Daoy (cell line): ENCODE measurements at places on chromosomes 1 and 21. TPM values are rescaled to one million over a fixed set of nuclear protein-coding genes. Genes with fewer than 3 reads are reported as not detected.

GRCh38 chr1:27348861-27349783 lies 7.3 kb downstream of the SYTL1 start:
- peak; percentile 78 for DNase-seq

GRCh38 chr1:3943123-3943431 lies 43.0 kb upstream of the C1orf174 start:
- no peak for DNase-seq

- no peak for DNase-seq
These were observed 25.6 kb downstream of the CSTB start for GRCh38 chr21:43750339-43751033.

- no peak for DNase-seq
These were observed 95.3 kb upstream of the GADD45A start for GRCh38 chr1:67589519-67590233.

GRCh38 chr1:69433073-69433472 lies 134.6 kb upstream of the LRRC7 start:
- no peak for DNase-seq

DNA sequence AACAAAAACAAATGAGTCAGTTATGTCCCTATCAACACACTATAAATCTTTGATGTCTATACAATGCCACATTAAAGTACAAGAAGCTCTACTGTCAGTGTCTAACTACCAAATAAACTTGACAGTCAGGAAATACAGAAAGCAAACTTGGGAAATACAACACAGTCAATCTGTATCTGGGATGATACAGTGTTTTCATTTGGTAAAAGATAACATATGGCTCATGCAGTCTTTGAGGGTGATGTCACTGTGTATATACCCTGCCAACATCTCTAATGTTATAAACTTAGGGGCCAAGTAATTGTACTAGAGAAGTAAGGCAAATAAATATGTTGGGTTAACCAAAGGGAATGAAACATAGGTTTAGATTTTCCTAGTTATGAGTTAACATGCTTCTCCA lies 552.5 kb upstream of the ADAMTS5 start:
- DNase-seq = peak; percentile 68

GRCh38 chr1:44842862-44843655 lies at the start of gene PTCH2:
PTCH2 (minus strand) TSS chr1:44843253; CDS start chr1:44842932, 321 bp downstream.
- DNase-seq = peak; percentile 80

DNA sequence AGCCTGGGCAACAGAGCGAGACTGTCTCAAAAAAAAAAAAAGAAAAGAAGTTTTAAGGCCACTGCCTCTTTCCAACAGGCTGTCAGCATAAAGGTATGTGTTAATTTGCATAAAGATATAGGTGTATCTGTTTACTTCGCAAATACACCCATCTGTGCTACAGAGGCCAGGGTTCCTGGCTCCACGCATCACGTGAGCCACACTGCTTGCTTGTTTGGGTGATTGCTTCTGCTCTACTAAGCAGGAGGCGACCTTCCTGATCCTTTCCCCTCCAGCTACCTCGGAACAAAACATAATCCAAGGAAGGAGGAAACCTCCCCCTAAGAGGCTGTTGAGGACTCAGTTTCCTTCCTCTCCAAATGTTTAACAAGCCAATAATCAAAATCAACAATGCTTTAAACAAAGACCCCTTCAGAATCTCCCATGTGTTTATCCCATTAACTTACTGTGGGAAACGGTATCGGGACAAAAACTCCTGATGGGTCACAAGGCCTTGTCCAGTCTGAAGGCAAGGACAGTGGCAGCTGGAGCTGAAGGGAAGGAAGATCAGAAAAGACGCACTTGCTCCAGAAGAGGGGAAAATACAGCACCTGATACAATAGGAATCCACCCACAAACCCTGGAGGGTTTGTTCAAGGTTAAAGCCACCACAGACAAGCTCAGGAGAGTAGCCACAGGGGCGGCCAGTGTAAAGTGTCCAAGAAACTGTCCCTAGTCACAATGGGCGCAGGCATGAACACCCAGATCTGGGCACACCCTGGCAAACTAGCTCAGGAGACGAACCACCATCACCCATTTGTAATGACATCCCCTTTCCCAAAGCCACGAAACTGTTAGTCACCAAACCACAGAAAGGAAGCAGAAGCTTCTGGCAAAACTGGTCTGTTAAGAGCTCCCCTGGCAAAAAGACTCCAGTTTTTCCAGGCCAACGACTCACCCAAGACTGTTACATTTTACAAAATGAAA lies 17.2 kb downstream of the CTNNBIP1 start:
- peak; percentile 90 for DNase-seq

GRCh38 chr1:40133312-40133665 lies 27.9 kb upstream of the RLF start:
- no peak for DNase-seq

DNA sequence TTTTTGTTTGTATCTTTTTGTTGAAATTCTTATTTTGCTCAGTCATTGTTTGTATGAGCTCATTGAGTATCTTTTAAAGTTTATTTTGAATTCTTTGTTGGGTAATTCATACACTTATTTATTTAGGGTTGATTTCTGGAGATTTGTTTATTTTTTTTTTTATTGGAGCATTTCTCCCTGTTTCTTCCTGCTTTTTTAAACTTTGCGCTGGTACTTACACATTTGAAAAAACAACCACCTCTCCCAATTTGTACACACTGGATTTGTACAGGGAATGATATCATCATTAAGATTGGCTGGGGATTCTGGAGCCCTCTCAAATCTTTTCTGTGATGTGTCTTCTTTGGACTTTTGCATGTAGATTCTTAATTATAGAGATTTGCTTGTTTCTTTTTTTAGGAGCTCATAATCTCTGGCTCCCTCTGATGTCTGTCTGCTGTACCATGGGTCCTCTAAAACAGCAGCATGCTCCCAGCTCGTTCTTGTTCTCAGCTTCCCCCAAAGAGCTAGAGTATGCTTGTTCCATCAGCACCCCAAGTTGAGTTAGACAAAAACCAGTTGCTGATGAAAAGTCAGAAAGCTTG lies 310.7 kb downstream of the DUSP10 start:
- no peak for DNase-seq

- no peak for DNase-seq
These were observed 35.1 kb downstream of the DIRAS3 start for GRCh38 chr1:68015369-68015768.

GRCh38 chr1:192958871-192959270 lies 100.3 kb downstream of the UCHL5 start:
- DNase-seq = no peak

GRCh38 chr1:40853885-40854170 lies 8.3 kb downstream of the CITED4 start:
- DNase-seq = no peak

DNA sequence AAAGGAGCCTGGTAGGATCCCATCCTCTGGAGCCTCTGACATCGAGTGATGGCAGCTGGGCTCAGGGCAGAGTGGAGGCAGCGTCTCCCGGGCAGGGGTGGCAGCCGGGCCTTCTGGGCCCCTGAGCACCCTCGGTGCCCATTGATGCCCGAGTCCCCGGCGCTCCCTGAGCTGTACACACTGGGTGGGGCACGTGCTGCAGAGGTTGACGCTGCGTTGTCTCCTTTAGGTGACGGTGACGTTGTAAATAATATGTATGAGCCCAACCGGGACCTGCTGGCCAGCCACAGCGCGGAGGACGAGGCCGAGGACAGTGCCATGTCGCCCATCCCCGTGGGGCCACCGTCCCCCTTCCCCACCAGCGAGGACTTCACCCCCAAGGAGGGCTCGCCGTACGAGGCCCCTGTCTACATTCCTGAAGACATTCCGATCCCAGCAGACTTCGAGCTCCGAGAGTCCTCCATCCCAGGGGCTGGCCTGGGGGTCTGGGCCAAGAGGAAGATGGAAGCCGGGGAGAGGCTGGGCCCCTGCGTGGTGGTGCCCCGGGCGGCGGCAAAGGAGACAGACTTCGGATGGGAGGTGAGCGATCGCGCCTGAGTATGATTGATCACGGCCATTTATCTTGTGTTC lies 117.0 kb downstream of the PRDM16 start:
- DNase-seq = no peak

DNA sequence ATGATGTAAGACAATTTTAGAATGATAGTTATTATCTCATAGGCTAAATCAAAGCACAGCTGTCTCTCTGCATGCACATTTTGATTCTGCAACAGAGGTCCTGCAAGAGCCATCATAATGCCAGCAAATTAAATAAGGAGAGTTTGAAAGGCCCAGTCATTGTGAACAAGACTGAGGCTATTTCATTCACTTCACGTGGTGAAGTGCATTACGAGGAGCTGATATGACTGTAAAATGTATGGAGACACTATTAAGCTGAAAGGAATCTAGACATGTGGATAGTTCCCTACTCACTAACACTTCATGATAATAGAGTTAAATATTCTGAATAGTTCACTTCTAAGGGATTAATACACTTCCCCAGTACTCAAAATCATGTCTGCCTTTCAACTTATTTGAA lies 299.0 kb downstream of the SMYD3 start:
- no peak for DNase-seq

DNA sequence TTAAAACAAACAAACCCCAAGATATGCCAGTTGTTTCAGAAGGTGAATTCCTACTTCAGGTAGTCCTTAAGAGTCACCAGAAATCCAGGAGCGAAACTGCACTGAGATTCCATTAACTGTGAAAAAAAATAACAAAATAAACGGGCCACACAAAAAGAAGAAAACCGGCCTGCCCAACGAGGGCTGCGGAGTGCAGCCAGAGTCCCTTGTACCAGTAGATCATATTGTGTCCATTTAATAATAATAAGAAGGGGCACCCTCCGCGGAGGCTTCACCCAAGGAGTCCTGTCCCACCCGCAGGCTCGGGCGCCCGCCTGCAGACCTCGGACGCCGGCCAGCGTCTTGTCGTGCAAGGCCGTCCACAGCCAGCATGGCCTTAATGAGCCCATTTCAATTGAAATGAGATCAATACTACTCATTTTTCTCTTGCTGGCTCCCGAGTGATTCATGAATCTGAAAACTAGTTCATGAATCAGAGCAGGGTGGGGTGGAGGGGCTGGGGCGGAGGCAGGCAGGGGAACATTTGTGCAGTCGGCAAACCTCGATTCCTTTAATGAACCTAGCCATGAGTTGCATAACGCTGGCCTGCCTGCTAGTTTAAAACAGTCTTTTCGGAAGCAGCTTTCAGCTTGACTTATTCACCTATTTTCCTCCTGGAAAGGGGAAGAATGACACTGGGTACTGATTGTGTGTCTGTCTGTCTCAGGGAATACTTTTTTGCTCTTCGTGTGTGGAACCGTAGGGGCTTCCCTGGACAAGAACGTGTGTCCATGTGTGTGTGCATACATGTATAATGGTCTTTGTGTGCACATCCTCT lies 113.1 kb upstream of the IRF2BP2 start:
- DNase-seq = peak; percentile 89

GRCh38 chr1:18279351-18280074 lies 171.9 kb downstream of the IGSF21 start:
- DNase-seq = no peak

- no peak for DNase-seq
These were observed 576.5 kb upstream of the ADGRL2 start for GRCh38 chr1:81224222-81224621.

- DNase-seq = peak; percentile 41
These were observed 64.2 kb downstream of the ETS2 start for GRCh38 chr21:38869946-38870345.

DNA sequence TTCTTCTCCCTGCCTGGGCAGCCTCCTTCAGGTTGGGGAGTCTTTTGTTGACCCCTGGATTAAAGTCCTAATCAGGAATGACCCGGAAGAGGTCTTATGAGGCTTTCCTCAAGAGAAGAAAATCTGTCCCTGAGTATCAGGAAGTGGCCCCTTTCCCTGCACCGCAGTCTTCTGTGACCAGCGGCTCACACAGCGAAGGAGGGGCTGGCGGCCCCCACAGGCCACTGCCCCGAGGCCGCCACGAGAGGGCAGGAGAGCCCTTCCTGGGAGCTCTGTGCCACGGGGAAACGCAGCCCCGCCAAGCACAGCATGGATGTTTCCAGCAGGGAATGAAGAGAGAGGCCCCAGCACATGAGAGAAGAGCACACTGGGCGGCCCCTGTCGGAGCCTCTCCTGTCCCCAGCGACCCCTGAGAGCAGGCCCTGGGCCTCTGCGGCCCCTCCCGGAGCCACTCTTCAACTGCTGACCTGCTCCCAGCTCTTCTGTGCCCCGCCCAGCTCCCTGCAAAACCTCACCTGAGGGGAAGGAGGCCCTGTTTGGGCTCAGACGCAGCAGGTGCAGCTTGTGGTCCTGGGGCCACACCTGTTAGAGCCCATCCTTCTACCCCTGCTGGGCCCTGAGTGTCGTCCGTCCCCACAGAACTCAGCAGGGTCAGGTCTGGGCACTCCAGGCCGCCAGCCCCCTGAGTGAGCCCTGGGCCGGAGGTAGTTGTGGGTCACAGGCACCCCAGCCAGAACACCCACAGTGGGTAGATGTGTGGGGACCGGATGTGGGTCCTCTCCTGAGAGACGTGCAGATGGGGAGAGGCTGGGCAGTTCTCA lies 4.9 kb upstream of the POFUT2 start:
- peak; percentile 93 for DNase-seq

DNA sequence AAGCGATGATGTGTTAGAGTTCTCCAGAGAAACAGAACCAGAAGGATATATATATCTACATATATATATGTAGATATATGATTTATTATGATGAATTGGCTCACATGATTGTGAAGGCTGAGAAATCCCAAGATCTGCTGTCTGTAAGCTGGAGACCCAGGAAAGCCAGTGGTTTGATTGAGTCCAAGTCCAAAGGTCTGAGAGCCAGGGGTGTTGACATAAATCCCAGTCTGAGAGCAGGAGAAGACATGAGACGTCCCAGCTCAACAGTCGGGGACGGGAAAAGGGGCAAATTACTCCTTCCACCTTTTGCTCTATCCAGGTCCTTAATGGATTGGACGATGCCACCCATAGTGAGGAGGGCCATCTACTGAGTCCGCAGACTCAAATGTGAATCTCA lies 126.6 kb downstream of the PRDM2 start:
- no peak for DNase-seq

DNA sequence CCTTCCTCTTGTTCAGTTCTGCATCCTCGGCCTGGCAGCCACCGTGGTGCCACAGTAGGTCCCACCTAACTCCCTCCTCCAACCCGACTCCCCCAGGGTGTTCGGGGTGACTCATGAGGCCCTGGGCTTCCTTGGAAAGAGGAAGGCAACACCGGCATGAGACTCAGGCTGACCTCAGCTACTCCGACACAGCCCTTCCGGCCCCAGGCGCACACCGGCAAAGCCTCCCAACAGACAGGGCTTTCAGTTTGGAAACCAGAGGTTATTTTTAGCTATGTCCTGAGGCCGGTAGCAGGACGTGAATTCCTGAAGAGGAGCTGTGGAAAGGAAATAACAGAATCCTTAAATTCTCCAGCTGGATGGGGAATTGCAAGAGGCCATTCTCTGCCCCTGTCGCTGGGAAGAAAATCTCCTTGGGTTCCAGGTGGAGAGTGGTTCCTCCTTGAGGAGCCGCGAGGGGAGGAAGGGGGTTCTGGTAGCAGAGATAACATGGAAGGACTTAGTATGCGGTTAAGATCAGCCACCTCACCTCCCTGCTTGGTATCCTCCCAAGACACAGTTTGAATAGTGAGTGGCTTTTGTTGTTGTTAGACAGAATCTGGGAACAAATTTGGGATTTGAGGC lies 24.4 kb downstream of the PLXNA2 start:
- DNase-seq = peak; percentile 92

CLCA2 gene
- not detected in 2 replicates for total RNA-seq

CDK18 gene
- total RNA-seq = 0.60 and 0.80 TPM in 2 replicates

LCE6A gene
- not detected in 2 replicates for total RNA-seq

AMY2B gene
- 0.86 TPM in 1 of 2 replicates, not detected in the other for total RNA-seq

GSTM4 gene
- total RNA-seq = 34.9 and 42.0 TPM in 2 replicates

PTGFR gene
- 1.8 and 2.9 TPM in 2 replicates for total RNA-seq

SLC9A1 gene
- 5.4 and 6.1 TPM in 2 replicates for total RNA-seq

RORC gene
- total RNA-seq = not detected in 2 replicates

OR2L5 gene
- total RNA-seq = not detected in 2 replicates

CD84 gene
- not detected in 2 replicates for total RNA-seq

NCMAP gene
- not detected in 2 replicates for total RNA-seq

CD1C gene
- not detected in 2 replicates for total RNA-seq

HAPLN2 gene
- 0.23 TPM in 1 of 2 replicates, not detected in the other for total RNA-seq
